ENCODE measurements at places on chromosomes 1 and 21.

- no peak for DNase-seq
Observed at GRCh38 chr1:205059660-205060059, 16.6 kb downstream of the CNTN2 start.

GRCh38 chr1:69706473-69706872, 138.8 kb downstream of the LRRC7 start:
- DNase-seq, result no peak

GRCh38 chr1:60345621-60346020, 272.1 kb upstream of the C1orf87 start:
- no peak for DNase-seq

GRCh38 chr1:160400646-160401486, 502 bp downstream of the VANGL2 start:
- DNase-seq, result no peak

- DNase-seq, result no peak
Observed at GRCh38 chr1:94254073-94254810, 16.9 kb upstream of the ARHGAP29 start.

DNA sequence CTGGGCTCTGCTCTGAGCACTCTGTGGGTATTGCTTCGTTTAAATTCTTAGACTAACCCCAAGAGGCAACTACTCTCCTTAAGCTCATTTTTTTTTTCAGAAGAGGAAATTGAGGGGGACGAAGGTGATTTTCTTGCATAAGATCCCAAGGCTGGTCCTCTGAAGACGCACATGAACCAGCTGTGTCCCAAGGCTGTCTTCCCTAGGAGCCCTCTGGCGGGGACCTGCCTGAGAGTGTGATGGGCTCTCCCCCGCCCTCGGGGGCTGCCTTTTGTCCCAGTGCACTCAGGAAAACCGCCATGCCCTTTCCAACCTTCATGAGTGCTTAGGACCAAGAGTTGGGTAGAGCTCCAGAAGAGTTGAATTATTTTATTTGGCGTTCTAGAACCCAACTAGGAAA, 21.7 kb downstream of the UMODL1 start:
- DNase-seq, result no peak

DNA sequence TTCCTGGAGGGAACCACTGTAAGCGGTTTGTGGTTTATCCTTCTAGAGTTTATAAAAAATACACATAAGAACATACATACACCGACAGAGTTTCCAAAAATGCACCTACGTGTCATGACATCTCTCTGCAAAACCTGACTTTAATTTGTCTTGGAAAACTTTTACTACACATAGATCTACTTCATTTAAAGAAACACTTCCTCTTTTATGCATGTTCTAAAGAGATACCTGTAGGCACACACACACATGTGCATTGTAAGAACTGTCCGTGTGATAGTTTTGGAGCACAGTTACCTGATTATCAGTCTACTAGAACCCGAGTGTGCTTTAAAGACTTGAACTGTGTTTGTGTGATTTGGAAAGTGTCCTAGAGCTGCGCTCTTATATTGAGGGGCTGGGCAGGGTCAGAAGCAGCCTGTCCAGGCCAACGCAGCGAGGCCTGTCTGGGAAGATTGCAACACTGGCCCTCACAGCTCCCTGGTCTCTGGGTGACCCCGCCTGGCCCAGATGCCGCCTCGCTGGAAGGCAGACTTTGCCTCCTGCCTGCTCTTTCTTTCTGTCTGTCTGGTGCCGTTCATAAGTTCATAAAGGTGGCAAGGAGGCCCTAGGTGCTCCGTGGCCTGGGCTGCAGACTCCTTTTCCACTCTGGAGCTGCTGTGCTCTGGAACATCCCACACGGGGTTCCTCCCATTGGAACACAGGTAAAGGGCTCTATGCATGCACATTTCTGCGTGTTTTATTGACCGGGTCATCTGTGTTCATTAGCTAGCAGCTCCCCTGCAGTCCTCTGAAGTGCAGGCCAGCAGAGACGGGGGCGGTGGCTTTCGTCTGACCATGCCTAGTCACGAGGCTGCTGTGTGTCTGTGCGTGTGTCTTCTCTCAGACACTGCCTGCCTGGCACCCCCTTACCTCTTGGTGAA, 46.3 kb downstream of the AGPAT3 start:
- DNase-seq, result no peak

- no peak for DNase-seq
Observed at GRCh38 chr1:112689196-112689841, 14.9 kb downstream of the MOV10 start.

- no peak for DNase-seq
Observed at GRCh38 chr1:210239349-210240111, 6.9 kb downstream of the SERTAD4 start.

DNA sequence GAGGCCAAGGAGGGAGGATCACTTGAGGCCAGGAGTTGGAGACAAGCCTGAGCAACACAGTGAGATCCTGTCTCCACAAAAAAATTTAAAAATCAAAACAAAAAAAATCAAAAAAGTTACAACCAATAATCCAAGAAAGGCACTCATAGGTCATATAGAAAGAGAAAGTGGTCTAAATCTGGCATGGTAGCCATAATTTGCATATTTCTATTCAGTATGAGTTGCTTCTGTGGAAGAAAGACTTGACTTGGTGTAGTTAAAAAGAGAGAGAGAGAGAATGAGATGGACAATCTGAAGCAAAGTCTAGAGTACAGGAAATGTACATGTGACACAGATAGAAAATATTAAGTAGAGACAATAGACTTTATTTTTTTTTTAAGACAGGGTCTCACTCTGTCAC, 22.5 kb downstream of the JMJD4 start:
- no peak for DNase-seq

DNA sequence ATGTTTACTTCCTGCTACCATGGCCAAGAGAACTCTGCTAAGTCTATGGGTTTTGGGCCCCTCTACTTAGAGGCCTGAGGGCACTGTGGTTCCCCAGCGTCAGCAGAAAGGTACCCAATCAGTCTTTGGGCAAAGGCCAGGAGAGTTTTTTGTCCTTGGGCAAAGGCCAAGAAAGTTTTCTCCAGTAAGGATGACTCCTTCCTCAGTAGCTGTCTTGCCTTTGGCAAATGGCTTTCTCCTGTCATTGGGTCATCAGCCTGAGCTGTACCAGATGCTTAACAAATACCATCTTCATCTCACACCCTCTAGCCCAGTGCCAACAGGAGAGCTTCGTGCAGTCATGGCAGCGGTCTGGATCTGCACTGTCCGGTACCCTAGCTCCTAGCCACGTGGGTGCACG, 199.3 kb upstream of the TMEM51 start:
- no peak for DNase-seq

- DNase-seq, result peak; percentile 48
Observed at GRCh38 chr1:184753608-184754475, 816 bp downstream of the EDEM3 start.

DNA sequence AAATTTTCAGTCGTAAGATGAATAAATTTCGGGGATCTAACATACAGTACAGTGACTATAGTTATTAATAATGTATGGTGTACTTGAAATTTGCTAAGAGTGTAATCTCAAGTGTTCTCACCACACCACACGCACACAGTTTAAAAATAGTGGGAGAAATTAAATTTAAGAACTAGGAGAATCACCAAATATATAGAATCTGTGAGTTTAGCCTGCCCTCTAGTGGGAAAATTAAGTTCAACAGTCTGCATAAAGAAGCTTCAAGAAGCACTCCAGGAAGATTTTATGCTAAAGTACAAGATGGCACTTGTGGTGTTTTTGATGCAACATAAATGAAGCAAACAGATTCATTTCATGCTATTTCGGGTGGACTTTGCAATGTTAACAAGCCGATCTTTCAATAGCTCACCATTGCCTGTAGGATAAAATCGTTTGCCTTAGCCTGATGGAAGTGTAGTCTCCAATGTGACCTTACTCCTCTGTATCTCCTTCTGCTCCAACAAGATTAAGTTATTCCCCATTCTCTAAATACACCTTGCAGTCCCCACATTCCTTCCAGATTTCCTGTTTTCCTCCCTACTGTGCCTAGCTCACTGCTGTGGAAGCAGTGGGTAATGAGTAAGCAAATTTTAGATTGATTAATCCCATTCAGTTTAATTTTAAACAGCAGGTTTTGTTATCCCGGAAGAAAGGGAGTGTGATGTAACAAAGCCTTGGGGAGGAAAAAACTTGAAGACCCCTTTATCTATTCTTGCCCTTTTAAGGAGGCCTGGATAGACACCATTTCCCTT, 8.7 kb upstream of the PIK3C2B start:
- DNase-seq, result no peak
